ENCODE measurements at places on chromosomes 5 and 9. TPM values are rescaled to one million over a fixed set of nuclear protein-coding genes. Genes with fewer than 3 reads are reported as not detected.

The UTP15 gene
- 48.8 TPM for total RNA-seq

The ZCCHC7 gene
- 32.6 TPM for total RNA-seq

The ANKRD55 gene
- total RNA-seq: 0.63 TPM

The LCN9 gene
- total RNA-seq: not detected

The SHB gene
- 25.7 TPM for total RNA-seq

The IRX1 gene
- total RNA-seq: not detected

The HOMER1 gene
- 79.8 TPM for total RNA-seq

The IFNA16 gene
- not detected for total RNA-seq

The NFIL3 gene
- total RNA-seq: 28.5 TPM

The TSSK1B gene
- 0.31 TPM for total RNA-seq

The SH3GL2 gene
- total RNA-seq: 81.1 TPM

The BTNL3 gene
- not detected for total RNA-seq

The SGCD gene
- total RNA-seq: 7.8 TPM

The IL33 gene
- total RNA-seq: 12.8 TPM

The BASP1 gene
- total RNA-seq: 353 TPM

The EPB41L4B gene
- 3.4 TPM for total RNA-seq

The PTGDS gene
- total RNA-seq: 11.9 TPM

The SLC45A2 gene
- total RNA-seq: 2.5 TPM

The FAM151B gene
- 22.2 TPM for total RNA-seq

The GFPT2 gene
- 18.5 TPM for total RNA-seq

The C9 gene
- total RNA-seq: not detected

The FOXD4L6 gene
- 1.3 TPM for total RNA-seq

The IFNA2 gene
- not detected for total RNA-seq

Data from parietal lobe (tissue), 2 donors.